Pulmonary artery endothelial cell (primary cell): ENCODE measurements at places on chromosomes 3 and 15.

DNA sequence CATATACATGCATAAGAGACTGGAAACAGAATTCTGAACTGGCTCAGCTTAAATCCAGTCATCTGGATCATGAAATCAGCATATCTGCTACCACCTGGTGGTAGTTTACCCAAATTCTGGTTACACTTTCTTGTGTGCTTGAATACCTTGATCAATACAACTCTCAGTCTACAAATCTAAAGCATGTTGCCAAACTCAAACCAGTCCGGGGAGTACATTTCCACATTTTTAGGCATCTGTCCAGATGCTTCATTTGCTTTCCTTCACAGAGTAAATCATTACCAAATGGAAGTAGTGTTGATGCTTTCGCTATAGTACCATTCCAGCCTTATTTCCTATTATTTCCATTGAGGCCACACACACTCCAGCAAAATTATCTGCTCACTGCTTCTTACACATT, 126.4 kb downstream of the P2RY1 start:
- DNase-seq, result no peak

GRCh38 chr15:101104141-101104540, 147.7 kb downstream of the CHSY1 start:
- no peak for DNase-seq

DNA sequence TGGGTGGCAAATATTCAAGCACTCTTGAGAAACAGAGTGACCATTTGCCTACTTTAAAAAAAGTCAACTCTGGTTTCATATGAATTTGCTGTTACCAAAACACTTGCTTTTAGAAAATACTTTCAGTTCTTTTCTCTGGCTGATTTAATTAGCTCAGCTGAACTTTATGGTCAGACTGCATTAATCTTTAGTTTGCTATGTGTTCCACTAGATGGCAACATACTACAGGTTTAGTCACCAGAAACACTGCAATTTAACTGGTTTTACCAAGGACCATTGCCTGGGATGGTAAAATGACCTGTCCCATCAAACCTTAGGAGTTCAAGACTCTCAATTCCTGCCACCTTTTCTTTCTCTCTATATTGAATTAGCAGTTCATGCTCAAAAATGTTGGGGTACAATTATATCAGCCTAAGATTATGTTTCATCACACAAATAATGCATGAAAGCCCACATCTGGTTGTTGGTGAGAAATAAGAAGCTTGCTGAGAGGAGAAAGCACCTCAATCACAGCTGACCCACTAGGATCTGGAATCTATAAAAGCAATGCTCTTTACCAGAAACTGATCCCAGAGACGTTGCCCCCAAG, 14.2 kb downstream of the EIF4E3 start:
- no peak for DNase-seq

GRCh38 chr3:184155644-184156521, 706 bp downstream of the DVL3 start:
- no peak for DNase-seq

DNA sequence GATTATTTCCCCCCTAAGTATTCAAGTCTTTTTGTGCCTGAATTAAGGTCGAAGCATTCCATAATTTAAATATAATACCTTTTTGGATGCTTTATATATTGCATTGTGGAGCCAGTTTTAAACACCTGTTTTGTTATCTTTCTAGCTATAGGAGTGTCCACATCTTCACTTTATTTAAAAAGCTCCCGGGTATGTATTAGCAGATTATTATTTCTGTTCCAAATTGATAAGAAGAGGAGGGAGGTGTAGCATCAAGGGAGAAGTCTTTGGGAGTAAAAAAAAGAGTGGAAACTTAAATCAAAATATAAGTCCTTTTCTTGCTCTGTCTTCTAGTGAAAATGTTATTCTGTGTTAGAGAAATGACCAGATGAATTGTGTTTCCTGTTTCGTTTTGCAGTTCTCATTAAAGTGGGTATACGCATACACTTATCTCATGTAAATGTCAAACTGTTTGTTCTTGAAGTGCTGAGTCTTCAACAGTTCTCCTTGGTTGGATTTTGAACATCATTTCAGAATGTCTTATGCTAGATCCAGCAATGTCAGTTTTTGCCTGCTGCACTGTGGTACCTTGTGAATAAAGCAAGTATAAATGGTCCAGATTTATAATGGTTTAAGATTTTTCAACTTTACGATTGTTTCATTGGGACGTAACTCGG, 105.8 kb downstream of the FNDC3B start:
- DNase-seq, result no peak

DNA sequence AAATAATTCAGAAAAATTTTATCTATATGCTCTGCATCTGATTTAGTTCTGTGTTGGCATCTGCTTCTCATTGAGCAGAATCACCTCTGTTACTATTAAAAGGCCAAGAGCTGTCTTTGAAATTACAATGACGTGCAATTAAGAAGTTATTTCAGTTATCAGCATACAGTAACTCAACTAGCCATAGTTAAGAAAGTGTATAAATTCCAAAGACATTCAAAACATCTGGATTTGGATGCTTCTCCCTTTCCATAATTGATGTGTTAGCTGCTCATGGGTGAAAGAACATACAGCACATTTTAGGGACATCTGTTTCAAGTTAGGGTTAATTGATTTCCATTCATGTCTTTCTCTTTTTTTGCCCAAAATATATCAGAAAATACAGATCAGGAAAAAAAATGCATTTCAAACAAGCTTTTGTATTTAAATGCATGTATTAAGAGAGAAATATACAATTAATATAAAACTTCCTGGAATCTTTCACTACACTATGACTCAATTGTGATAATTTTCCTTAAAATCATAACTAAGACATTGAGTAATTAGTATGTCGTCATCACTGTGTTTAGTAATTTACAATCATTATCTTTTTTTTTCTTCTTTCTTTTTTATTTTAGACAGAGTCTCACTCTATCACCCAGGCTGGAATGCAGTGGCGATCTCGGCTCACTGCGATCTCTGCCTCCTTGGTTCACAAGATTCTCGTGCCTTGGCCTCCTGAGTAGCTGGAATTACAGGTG, 82.7 kb upstream of the MBNL1 start:
- DNase-seq, result no peak

DNA sequence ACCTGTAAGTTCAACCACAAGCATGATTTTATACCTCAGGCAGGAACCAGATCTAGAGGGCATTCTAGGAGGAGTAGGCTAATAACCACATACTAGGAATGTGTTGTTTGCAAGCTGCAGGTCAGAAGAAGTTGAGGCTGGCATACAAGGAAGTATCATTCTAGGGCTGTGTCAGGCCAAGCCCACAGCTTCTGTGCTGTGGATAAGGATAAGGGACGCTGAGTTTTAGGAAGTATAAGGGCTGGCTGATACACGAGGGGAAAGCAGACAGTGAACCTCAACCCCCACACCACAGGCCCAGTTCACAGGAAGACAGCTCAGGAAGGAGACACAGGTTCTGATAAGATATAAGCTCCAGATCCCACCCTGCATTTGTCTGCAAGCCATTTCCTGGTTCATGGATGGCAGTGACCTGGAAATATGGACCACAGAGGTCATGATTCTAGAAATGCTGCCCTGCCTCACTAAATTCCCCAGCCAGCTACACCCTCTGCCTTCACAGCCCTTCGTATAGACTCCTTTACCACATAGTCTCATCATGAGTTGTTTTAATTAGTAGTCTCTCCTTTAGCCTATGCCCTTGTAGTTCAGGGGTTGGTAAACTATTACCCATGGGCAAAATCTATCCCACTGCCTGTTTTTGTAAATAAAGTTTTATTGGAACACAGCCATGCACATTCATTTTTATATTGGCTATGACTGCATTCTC, 260.7 kb downstream of the OPA1 start:
- no peak for DNase-seq
